Left ventricle myocardium inferior (tissue), 1 donor: ENCODE measurements at places on chromosomes 16 and 17. TPM values are rescaled to one million over a fixed set of nuclear protein-coding genes. Genes with fewer than 3 reads are reported as not detected.

Gene HOXB4
- 0.25 TPM for total RNA-seq

DNA sequence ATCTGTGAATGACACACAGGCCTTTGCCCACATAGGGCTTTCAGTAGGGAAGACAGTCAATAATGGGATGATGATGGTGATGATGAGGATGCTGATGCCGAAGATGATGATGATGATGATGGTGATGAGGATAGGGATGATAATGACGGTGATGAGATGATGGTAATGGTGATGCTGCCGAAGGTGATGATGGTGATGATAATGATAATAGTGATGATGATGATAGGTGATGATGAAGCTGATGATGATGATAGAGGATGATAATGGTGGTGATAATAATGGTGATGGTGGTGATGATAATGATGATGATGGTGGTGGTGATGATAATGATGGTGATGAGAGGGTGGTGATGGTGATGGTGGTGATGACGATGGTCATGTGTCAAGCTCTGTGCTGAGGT is 12.9 kb downstream of the FOXL1 start:
- no peak for DNase-seq

Gene G6PC1
- not detected for total RNA-seq

DNA sequence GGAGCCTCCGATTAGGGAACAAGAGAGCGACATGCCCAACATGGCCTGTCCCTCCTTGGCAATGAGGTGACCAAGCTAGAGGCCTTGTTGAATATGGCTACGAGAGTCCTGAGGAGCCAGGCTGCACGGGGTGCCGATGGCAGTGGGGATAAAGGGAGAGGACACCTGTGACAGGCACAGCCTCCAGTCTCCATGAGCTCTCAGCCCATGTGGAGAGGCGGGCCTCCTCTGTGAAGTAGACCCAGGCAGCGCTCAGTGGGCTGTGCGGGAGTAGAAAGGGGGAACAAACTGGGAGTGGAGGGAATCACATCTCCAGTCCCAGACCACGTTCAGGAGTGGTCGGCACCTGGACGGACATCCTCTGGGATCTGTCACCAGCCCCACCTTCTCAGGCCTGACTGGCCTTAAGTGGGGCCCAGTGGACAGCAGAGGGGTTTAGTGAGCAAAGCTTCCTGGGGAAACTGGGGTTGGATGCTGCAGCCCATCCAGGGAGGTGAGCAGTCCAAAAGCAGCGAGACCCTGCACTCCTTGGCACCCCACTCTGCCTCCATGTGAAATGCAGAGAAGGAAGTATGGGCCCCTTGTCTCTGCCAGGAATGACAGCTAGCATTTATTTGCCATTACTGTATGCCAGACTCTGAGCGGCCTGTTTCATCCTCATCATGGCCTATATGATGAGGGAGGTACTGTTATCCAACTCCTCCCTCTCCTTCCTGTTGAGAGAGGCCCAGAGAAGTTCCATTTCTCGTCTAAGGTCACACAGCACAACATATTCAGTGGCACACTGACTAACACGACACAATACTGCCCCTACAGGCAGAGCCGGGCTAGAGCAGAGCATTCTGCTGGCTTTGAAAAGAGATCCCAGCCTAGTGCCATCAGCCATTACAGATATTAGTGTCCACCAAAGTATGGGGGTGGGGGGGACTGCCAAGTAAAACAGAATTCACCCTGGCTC is 4.5 kb upstream of the TMEM92 start:
- peak; percentile 68 for DNase-seq

Gene TMEM238L
- total RNA-seq, result not detected

Gene KRT33B
- not detected for total RNA-seq

DNA sequence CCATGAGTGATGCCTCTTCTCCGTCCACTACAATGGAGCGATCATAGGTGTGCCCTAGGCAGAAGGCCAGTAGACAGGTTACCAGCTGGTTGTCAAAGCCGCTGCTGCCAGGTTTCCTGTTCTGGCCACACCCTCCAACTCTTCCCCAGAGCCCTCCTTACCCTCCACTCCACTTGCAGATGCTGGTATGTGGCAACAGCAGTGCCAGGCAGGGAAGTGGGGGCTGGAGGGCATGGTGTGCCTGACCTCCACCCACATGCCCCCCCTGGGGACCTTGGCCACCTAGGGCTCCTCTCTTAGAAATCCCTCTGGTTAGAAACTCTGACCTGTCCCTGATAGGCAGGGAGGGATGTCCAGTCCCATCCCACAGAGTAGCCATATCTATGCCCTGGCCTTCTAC is 1.5 kb downstream of the RRAD start:
- no peak for DNase-seq

Gene GALR2
- total RNA-seq, result not detected

Gene TUBB3
- total RNA-seq, result 2.1 TPM

- DNase-seq, result no peak
Measured at GRCh38 chr17:74603037-74603635, 11.1 kb upstream of the CD300LD start.

DNA sequence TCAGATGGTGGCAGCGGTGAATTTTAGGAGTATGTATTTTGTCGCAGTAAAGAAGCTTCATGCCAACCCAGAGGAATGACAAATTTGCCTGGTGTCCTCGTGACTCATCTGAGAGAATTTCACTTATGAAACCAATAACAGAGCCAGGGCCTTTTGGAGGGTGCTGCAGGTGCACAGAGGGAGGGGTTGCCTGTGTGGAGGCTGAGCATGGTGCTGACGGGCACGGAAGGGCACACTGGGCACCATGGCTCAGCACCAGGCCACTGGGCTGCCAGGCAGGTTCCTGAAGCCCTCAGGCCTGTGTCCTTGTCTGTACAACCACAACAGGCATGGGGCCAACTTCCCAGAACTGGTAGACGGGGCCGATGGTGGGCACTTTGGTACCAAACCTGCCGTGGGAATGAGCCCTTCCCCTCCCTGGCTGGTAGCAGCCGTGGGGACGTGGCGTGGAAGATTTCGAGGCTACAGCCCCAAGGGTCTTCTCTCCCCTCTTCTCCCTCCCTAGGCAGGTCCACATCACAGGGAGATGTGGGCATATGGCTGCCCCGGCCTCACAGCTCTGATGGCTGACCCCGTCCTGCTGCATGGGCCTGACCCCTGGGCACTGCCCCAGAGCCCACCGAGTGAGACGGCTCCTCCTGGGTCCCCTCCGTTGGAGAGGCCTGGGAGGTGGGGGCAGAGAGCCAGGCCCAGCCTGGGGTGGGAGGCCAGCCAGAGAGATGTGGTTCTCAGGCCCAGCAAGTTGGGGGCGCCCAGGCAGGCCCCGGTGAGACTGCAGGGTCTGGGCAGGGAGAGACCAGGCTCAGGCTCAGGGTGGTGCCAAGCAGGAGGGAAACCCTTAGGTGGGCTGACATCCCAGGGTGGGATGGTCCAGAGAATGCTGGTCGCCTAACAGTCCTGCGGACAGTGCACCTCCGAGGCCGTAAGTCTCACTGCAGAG is 30.2 kb upstream of the ZNF469 start:
- peak; percentile 6 for DNase-seq

GRCh38 chr16:2883458-2883908 is 468 bp downstream of the FLYWCH2 start:
- DNase-seq, result no peak

DNA sequence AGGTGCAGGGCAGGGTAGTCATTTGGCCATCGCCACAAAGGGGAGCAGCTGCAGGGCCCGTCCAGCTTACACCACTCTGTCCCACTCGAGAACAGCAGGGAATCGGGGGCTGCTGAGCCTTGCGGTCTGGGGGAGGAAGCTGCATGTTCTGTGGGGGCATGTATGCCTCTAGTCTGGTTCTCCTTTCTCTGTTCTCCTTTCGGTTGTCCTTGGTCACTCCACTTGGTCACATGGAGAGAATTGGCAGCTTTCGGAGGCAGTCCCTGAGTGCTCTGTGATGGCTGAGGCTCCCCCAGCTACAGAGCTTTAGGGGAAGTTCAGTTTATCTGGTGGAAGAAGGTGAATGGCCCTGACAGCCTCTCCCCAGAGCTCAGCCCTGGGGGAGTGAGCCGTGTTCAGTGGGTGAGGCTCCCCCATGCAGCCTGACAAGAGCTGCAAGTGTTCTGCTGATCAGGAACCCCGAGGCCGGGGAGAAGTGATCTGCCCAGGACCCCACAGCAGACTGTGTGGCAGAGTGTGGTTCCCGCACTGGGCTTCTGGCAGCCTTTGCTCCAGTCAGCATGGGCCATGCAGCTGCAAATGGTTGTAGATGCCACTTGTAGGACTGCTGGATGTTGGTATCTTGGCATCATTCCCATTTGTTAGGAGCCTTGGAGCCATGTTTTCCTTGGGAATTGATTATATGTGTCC is 22.3 kb upstream of the SMPD3 start:
- DNase-seq, result peak; percentile 28

- DNase-seq, result no peak
Measured at GRCh38 chr17:42138749-42139492, 15.9 kb downstream of the RAB5C start.

DNA sequence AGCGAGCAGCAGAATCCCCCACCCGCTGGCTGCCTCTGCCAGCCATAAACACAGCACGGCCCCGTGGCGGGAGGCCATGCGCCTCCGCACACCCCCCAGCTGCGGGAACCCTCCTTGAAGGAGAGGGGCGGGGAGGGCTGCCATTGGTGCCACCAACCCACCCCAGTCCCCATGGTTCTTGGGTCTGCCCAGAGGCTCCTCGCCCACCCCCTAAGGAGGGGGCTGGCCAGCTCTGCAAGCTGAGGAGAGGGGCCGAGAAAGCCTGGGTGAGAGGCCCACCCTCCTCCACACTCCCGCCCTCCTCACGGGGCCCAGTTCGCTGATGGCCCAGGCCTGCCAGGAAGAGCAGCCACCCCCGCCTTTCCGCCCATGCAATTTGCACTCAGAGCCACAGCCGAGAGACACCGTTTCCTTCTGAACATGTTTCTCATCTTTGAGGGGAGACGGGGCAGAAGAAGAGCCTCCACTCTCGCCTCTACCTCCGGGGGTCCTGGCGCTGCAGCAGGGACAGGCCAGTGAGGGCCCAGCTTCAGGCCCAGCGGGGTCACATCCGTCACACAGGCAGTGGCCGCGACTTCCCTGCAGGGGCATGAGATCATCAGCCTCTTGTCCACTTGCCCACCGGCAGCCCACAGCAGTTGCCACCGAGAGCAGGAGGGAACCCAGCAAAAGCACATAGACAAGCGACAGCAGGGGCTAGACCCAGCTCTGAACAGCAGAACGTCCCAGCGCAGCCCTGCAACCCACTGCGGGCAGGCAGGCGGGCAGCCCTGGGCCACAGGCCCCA is 23.0 kb downstream of the KATNB1 start:
- no peak for DNase-seq

Gene MYL4
- total RNA-seq, result 809 TPM

- no peak for DNase-seq
Measured at GRCh38 chr16:53892155-53892554, 188.2 kb downstream of the FTO start.

Gene OTOA
- 0.11 TPM for total RNA-seq

GRCh38 chr16:56679818-56680217 is 2.5 kb upstream of the MT1X start:
- DNase-seq, result no peak

Gene CEP112
- total RNA-seq, result 14.5 TPM

GRCh38 chr16:22030087-22030812 is 22.3 kb downstream of the MOSMO start:
- DNase-seq, result no peak

Gene KRTAP4-6
- total RNA-seq, result not detected

Gene PYY
- not detected for total RNA-seq

- no peak for DNase-seq
Measured at GRCh38 chr16:30886145-30886544, 7.7 kb downstream of the BCL7C start.

Gene SCGB1C2
- total RNA-seq, result not detected

DNA sequence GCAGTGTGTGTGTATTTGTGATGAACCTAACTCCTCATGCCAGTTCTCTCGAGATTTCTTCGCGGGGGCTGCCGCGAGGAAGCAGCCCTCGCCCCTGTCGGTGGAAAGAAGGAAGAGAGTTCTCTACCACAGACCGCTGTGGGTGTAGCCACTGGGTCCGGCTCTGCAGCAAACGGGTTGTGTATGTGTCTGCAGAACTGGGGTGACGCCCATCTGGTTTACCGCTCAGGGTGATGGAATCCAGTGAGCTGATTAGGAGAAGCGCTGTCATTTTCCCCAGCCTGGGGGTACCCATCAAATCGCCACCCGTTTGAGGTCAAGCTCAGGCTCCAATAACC is 7.7 kb downstream of the CORO6 start:
- DNase-seq, result no peak

DNA sequence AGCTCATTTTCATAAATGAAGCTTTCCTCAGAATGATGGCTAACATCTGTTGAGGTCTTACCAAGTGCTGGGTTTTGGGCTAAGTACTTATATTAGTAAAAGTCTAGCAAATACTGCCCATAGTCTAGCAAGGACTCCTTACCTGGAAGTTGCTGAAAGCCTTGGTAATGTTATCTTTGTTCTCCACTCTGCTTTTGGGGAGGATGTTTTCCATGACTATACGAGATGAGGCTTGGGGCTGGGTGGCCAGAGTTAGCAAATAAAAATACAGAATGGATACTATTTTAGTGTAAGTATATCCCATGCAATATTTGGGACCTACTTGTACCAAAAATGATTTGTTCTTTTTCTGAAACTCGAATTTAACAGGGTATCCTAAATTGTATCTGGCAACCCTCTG is 7.7 kb downstream of the CCL18 start:
- DNase-seq, result no peak

GRCh38 chr17:55521186-55521585 is 9.9 kb upstream of the SMIM36 start:
- DNase-seq, result no peak

GRCh38 chr16:70591615-70592014 is 54.7 kb upstream of the IL34 start:
- DNase-seq, result no peak

GRCh38 chr16:50274326-50275097 is 8.2 kb downstream of the ADCY7 start:
- no peak for DNase-seq
